ENCODE measurements at places on chromosomes 1 and 21.

DNA sequence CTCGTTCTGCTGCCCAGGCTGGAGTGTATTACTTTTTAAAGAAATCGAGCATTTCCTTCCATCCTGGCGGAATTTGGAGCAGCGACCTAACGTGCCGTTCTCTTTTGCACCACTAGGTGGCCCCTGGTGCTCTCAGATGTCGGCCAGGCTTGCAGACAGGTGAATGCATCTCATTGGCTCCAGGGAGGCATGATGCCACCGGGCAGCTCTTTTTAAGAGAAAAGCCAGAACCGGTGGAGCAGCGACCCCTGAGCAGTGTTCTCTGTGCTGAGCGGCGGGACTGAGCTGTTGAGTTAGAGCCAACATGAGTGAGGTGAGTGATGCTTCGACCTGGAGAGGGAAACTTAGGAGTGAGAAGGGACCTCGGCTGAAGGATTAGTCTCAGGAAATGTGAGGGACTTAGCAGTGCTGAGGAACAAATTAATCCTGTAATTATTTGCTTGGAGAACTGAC, at the start of gene PCP4:
Gene PCP4 (plus strand): TSS at position 241 of the 453 bp plus-strand sequence. CDS start 64 bp downstream, at position 305.
- no peak for DNase-seq

GRCh38 chr1:63683759-63684158, 90.1 kb upstream of the ROR1 start:
- DNase-seq, result no peak

GRCh38 chr1:111846842-111847241, 91.1 kb downstream of the DDX20 start:
- no peak for DNase-seq

DNA sequence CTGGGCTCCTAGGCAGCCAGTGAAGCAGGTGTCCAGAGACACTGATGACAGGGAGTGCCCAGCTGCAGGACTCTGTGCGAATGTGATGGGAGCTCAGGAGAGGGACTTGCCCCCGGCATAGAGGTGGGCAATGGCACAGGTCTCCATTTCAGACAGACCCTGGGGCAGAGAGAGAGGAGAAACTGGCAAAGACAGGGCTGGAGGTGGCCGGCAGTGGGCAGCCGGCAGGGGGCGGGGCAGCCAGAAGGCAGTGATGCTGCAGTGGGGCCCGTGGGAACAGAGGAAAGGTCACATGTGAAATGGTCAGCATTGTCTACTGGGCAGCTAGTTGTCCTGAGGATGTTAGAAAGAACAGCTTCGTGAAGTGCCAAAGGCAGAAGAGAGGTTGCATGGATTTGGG, 112.6 kb downstream of the HUNK start:
- no peak for DNase-seq

GRCh38 chr1:191483988-191484387, 674.3 kb upstream of the RGS18 start:
- no peak for DNase-seq

DNA sequence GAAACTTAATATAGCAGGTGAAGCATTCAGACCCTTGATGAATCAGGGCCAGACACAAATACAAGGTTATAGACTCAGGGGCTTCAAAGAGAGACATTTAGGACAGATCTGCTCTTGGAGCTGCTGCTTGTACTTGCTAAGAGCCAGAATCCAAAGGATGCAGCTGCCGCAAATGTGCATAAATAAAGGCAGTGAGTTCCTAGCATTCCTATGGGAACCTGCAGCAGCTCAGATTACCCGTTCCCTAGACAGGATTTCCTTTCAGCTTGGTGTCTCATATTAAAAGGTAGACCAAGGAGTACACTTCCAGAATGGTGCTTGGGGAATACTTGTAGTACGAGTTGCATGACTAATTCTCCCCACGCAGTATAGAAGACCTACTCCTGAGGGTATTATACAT, 9.7 kb upstream of the LRRC53 start:
- no peak for DNase-seq

DNA sequence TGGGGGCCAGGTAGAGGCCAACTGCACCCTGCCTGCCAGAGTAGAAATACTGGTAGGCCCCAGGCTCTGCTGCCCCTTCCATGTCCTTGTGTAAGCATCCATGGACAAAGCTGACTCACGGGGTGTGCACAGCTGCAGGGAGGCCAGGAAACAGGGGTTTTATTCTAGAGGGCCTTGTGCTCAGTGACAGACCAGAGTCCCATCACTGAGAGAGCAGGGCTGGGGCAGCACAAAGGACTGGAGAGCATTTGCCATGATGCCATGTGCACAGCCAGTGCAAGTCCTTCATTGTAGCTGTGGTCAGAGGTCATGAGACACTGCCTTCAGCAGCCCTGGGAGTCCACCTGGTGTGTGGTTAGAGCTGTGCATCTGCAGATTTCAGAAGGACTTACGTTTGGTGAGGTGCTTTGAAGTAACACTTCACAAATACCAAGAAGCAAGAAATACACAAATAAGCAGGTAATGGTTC, 8.1 kb downstream of the ARF1 start:
- no peak for DNase-seq
